ENCODE measurements at places on chromosomes 3 and 15.

DNA sequence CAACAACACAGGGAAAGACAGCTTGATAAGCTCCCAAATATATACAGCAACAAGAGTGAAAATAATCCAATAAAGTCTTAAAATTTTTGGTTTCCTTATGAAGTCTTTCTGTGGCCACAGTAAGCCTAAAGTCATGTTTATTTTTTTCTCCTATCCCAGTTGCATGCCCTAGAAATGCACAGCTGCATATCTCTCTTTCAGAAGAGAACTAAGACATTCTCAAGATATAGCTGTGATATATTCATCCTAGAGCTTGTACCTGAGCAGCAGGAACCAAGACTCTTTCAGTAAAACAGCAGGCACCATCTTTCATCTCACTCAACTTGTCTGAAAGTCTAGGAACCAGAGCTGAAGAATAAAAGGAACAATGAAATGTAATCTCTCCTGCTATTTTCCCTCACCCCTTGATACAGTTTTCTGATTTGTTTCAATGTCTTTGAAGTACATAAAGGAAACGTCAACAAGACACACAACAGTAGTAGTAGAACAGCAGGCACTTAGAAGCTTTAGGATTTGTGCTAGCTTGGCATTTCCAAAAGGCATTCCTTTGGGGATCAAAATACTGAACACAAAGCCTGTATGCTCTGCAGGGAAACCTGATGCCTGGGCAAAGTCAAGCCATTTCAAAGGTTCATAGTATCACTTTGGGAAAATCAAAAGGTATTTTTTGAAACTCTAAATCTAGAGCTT lies 536.8 kb downstream of the PYDC2 start:
- DNase-seq = no peak

DNA sequence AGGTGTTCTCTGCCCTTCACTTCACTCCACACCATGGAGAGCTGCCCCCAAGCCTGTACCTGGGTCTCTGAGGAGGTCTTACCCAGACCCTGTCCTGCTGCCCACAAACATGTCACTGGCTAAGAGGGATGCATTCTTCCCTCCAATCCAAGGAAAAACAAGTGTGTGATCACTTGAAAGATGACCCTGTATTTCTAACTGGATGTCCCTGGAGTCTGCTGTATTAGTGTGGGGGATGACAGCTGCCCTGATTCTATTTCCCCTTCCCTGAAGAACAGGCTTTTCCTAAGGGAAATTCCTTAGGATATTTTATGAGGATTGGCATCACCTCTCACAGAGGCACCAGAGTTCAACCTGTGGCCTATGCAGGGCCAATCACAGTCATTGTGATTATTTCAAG lies 55.0 kb upstream of the GATA2 start:
- DNase-seq = no peak

- peak; percentile 35 for DNase-seq
Observed at GRCh38 chr15:67501177-67501835, 19.6 kb upstream of the C15orf61 start.

- DNase-seq = no peak
Observed at GRCh38 chr3:72296477-72297111, 511.6 kb upstream of the PROK2 start.

- no peak for DNase-seq
Observed at GRCh38 chr15:92316586-92317295, 76.9 kb upstream of the ST8SIA2 start.

DNA sequence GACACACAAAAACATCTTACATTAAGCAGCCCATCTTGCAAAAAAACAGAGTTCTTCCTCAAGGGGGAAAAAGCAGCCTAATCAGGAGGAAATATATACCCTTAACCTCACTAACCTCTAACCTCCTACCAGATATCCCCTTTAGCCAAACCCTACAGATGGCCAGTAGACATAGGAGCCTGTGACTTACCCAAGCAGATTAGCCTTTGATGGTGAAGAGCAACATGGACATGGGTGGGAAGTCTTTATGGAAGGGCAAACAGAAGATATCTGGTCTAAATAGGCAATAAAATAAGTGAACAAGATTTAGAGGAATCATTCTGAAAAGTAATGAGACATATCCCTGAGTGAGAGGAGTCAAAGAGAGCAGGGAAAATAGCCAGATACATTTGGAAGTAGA lies 119.4 kb upstream of the ARPP21 start:
- DNase-seq = no peak
